Gastroesophageal sphincter (tissue), 4 donors: ENCODE measurements at places on chromosomes 6 and 20.

GRCh38 chr20:6908673-6909072, 141.2 kb downstream of the BMP2 start:
- no peak for ATAC-seq

- ATAC-seq, result no peak
Measured at GRCh38 chr6:49662892-49663261, 26.2 kb upstream of the RHAG start.

- ATAC-seq, result no peak
Measured at GRCh38 chr6:30074331-30075093, 1.1 kb downstream of the RNF39 start.

DNA sequence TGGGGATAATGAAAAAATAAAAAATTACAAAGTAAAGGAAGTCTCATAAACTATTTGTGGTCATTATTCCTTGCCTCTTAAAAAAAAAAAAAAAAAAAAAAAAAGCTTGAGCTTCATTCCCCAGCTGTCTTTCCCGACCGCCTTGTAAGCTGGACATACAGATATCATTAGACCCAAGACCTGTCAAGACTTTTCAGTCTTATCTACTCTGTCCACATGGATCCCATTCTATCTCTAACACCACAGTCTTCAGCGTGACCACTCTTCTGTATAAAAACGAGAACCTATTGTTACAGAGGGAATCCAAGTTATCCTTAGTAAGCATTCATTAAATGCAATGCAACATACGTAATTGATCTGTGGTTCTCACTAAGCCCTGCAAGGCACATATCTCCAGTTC, 423.5 kb downstream of the MEI4 start:
- no peak for ATAC-seq

DNA sequence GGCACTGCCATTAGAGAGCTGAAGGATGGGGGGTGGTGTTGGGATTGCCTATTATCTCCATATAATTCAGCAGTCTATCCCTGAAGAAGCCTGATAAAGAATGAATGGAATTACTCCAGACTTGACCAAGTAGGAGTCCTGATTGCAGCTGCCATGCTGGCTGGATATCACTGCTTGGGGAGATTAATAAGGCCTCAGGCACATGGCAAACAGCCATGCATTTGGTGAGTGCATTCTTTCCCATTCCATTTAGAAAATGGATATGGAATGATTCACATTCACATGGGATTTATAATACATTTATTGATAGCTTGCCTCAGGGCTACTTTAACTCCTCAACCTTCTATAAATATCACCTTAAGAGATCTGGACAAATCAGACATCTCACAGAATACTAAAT, 49.6 kb upstream of the HLA-A start:
- no peak for ATAC-seq

DNA sequence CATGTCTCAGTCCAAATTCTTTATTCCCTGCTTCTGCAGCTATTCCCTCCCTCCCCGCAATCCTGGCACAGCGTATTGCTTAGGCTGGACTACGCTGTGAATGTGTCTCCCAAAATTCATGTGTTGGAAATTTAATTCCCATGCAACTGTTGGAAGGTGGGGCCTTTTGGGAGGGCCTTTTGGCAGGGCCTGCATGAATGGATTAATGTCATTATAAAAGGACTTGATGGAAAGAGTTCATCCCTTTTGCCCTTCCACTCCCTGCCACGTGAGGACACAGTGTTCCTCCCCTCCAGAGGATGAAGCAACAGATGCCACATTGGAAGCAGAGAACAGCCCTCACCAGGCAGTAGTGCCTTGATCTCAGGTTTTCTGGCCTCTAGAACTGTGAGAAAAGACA, 20.4 kb upstream of the NOTCH4 start:
- peak; percentile 88 for ATAC-seq

GRCh38 chr6:4780360-4780812, 4.2 kb downstream of the CDYL start:
- ATAC-seq, result no peak

DNA sequence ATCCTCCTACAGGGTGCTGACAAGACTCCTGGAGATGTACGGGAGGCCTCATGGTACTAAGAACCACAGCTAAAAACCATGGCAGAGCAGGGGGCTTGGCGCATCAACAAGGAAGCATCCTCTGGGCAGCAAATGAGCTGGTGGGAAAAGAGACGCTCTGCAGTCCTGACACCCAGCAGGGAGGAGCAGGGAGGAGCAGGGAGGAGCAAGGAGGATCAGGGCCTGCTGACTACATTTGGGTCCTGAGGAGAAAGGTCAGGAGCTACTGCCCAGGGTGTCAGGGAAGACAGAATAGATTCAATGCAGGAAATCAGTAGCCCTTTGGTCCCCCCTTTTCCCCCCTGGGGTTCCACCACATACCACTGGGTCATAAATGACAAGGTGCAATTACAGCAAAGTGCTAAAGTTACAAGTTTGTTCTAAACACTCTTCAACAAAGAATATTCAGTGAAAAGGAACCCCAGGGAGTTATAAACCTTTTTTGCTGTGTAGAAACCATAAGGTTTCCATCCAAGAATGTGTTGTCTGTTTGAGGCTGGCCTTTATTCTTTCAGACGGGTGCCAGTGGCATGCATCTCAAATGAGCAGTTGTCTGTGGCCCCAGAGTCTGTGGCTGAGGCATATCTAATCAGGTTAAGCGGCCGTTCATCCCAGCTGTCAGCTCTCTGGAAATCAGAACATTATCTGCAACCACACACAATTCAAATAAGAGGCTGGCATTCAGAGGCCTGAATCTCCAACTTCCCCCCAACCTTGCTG, 325.0 kb downstream of the CDC5L start:
- ATAC-seq, result no peak

GRCh38 chr20:44692932-44693480, 22.2 kb upstream of the CCN5 start:
- peak; percentile 89 for ATAC-seq

DNA sequence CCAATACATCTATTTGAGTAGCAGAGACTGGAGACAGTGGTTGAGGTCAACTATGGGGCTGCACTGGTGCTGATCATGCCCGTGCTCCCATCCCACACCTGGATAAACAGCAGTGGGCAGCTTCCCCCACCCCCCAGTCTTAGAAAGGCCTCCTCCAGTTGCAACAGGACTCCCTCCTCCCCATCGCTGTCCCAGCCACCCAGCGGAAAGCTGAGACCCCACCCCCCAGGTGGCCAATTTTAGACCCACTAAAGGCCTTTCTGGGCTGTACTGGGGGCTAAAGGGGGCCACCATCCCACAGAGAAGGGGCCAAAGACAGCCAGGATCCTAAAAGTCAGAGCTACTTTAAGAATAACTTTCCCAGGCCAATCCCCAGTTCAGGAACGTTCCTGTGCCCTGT, 1.2 kb upstream of the SSTR4 start:
- no peak for ATAC-seq

GRCh38 chr6:70160276-70160675, 142.6 kb downstream of the COL9A1 start:
- no peak for ATAC-seq

DNA sequence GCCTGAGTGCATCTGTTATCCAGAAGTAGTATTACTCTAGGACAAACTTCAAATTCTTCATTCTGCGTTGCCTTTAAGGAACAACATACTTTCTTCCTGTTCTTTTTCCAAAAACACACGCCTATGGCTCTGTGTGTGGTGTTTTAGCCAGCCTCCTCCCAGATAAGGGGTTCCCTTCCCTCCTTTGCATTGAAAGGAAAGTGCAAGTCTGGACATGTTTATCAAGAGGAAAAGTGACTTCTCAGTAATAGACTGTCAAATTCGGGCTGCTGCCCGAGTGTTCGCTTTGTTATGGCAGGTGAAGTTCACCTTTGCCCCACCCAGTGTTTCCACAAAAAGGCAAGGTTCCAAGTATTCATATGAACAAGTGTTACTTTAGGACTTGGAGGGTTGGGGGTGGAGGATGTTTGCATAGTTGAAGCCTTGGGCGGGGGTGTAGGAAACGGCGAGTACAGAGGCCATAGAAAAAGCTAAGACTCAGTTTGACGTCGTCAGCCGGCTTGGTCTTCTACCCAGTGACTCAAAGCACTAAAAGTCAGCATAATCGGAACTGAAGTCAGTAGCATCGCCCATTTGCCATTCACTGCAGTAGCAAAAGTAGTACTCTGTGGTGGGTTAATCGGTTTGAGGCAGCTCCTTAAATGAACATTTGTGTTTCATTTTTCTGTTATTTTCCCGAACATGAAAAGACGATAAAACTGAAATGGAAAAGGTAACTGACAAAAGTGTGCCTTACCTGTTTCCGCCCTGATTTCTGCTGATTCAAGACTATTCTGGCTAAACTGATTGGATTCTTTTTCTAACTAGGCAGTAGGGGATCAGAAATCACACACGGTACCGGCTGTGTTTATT, 12.5 kb downstream of the PRDM1 start:
- peak; percentile 44 for ATAC-seq

GRCh38 chr6:166467436-166468000, 84.8 kb upstream of the MPC1 start:
- ATAC-seq, result no peak

GRCh38 chr20:14997791-14998190, 660.4 kb upstream of the FLRT3 start:
- ATAC-seq, result no peak

GRCh38 chr20:3990716-3991115, 24.6 kb downstream of the RNF24 start:
- ATAC-seq, result no peak

DNA sequence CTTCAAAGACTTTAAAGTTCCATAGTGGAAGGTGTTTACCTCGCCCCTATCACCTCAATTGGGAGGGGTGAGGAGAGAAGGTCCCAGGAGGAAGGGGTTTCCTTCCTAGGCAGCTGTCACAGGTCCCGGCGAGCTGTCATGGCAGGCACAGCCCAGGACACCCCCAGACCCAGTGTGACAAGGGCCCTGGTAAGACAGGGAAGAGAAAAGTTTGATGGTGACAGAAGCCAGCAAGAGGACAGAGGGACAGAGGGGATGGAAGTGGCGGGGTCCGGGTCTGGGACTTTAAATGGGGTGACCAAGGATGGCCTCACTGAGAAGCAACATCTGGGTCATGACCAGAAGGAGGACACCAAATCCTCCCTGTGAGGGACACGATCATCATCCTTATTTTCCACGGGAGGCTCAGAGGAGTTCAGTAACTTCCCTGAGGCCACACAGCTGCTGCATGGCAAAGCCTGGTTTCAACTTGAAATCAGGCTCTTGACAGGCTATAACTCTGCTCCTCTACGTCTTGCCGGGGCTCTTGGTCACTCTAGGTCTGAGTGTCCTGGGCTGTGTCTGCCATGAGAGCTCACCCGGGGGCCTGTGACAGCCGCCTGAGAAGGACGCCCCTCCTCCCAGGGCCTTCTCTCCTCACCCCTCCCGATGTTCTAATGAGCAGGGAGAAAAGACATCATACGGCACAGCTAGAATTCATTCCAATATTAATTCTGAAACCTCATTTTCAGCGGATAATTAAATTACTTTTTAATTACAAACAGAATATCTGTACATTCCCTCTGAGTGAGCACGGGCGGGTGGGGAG, 222.2 kb downstream of the PREX1 start:
- no peak for ATAC-seq

- no peak for ATAC-seq
Measured at GRCh38 chr6:76831299-76831698, 632.0 kb downstream of the HTR1B start.

- no peak for ATAC-seq
Measured at GRCh38 chr6:111661541-111662061, 55.9 kb upstream of the TRAF3IP2 start.

DNA sequence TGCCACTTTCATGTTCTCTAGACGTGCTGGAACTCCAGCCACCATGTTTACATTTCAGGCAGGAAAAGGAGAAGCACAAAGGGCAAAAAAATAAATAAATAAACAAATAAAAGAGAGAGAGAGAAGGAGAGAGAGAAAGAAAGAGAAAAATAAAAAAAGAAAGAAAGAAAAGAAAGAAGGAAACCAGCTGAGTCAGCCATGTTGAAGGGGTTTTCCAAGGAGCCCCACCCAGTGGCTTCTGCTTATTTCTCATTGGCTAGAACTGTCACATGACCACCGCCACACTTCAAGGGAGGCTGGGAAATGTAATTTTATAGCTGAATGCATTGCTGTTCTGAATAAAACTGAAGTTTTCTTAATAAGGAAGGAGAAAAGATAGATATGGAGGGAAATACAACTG, 71.1 kb downstream of the BFSP1 start:
- no peak for ATAC-seq

GRCh38 chr6:73866305-73866704, 170.3 kb downstream of the CD109 start:
- ATAC-seq, result no peak

- ATAC-seq, result no peak
Measured at GRCh38 chr6:41247882-41248705, 19.9 kb downstream of the TREML4 start.

GRCh38 chr6:138909511-138909910, 78.5 kb downstream of the REPS1 start:
- ATAC-seq, result no peak

- no peak for ATAC-seq
Measured at GRCh38 chr6:114816678-114817077, 473.9 kb upstream of the HS3ST5 start.

- no peak for ATAC-seq
Measured at GRCh38 chr20:22752324-22752723, 168.0 kb upstream of the FOXA2 start.

DNA sequence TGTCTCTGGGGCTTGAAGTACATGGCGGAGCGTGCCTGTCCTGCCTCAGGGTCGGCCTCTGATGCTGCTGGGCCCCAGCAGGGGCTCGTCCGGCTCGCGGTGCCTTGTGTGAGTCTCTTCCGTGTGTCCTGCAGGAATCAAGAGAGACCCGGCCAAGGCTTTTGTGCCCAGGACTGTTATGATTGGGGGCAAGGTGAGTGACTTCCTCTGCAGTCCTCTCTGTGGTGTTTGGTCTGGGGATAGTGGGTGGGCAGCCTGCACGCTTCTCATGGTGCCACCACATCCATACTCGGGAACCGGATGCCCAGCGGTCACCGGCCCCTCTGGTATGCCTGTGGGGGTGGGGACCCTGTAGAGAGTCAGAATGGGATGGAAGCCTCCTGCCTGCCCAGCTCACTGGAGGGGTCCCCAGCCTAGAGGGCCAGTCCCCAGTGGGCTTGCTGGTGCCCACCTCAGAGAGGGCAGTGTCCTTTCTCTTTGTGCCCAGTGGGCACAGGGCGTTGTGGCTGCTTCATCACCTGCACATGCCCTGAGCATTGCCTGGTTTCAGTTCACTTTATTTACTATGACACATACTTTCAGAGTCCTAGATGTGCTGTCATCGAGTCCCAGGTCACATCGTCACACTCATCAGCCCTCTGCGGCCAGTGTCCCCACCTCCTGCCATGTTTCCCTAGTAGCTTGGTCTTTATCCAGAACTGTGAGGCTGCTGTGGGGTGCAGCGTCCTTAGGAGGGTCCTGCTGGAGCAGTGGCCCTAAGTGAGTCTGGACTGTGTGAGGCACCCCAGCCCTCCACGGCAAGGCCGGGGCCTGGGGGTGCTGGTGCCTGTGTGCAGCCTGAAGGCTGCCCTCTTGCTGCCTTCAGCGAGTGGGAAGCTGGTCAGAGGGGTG, 40.7 kb downstream of the PYGB start:
- ATAC-seq, result no peak

DNA sequence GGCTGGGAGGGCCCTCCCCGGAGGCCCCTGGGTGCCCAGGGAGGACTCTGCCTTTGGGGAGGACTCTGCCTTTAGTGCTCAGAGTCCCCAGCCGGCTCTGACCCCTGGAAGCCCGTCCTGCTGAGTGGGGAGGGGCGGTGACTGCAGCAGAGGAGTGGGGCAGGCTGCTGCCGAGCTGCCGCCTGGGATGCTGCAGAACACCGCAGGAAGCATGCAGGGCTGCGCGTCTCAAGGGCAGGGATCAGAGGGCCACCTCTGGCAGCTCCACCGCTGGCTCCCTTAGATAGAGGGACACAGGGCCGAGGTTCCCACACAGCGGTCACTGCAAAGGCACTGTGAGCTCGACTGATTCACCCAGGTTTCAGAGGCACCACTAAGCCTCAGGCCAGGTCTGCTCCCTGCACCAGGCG, 82.2 kb upstream of the GATA5 start:
- ATAC-seq, result no peak

GRCh38 chr6:74115674-74116073, 419.7 kb downstream of the CD109 start:
- no peak for ATAC-seq
